ENCODE measurements at places on chromosomes 3 and 15. TPM values are rescaled to one million over a fixed set of nuclear protein-coding genes. Genes with fewer than 3 reads are reported as not detected.

- no peak for DNase-seq
Measured at GRCh38 chr15:60297047-60297446, 100.7 kb downstream of the ANXA2 start.

- no peak for DNase-seq
Measured at GRCh38 chr3:58106640-58107039, 98.4 kb downstream of the FLNB start.

The TMEM202 gene
- total RNA-seq, result not detected

The GOLGA8O gene
- total RNA-seq, result 72.6 TPM

GRCh38 chr3:17811646-17812045 is 69.2 kb upstream of the TBC1D5 start:
- no peak for DNase-seq

GRCh38 chr3:60755094-60755493 is 496.2 kb downstream of the FHIT start:
- DNase-seq, result no peak

The SLCO2A1 gene
- total RNA-seq, result not detected

The LRRC34 gene
- 1.0 TPM for total RNA-seq

GRCh38 chr3:120615847-120616609 is 19.9 kb downstream of the NDUFB4 start:
- DNase-seq, result no peak

- no peak for DNase-seq
Measured at GRCh38 chr3:149198611-149199010, 23.0 kb downstream of the CP start.

GRCh38 chr15:58438956-58439355 is 7.2 kb downstream of the LIPC start:
- DNase-seq, result no peak

The TGM4 gene
- not detected for total RNA-seq

GRCh38 chr3:10935028-10935427 is 57.5 kb upstream of the SLC6A1 start:
- no peak for DNase-seq

- no peak for DNase-seq
Measured at GRCh38 chr3:124916837-124917409, 17.6 kb downstream of the MUC13 start.

The NISCH gene
- total RNA-seq, result 162 TPM

GRCh38 chr3:184737641-184738505 is 26.0 kb upstream of the MAGEF1 start:
- no peak for DNase-seq

- DNase-seq, result no peak
Measured at GRCh38 chr3:85821130-85821756, 862.5 kb downstream of the CADM2 start.

The SKOR1 gene
- total RNA-seq, result 2.1 TPM

GRCh38 chr15:38688761-38689160 is 124.1 kb upstream of the RASGRP1 start:
- DNase-seq, result peak; percentile 69

DNA sequence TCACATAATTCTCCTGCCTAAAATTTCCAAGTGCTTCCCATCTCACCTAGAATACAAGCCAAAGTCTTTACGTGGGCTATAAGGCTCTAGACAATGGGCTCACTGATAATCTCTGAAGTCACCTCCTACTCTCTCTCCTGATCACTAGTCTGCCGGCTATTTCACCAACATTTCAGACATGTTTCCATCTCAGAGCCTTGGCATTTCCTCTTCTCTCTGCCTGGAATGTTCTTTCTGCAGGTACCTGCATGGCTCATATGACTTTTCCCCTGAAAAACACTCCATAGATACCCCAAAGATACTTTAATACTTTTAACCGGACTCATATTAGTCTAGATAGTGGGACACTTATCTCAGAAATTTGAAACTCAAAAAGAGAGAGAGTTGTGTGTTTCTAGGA is 32.7 kb downstream of the CD200 start:
- DNase-seq, result no peak

- DNase-seq, result no peak
Measured at GRCh38 chr3:58408906-58409305, 24.7 kb downstream of the PDHB start.

DNA sequence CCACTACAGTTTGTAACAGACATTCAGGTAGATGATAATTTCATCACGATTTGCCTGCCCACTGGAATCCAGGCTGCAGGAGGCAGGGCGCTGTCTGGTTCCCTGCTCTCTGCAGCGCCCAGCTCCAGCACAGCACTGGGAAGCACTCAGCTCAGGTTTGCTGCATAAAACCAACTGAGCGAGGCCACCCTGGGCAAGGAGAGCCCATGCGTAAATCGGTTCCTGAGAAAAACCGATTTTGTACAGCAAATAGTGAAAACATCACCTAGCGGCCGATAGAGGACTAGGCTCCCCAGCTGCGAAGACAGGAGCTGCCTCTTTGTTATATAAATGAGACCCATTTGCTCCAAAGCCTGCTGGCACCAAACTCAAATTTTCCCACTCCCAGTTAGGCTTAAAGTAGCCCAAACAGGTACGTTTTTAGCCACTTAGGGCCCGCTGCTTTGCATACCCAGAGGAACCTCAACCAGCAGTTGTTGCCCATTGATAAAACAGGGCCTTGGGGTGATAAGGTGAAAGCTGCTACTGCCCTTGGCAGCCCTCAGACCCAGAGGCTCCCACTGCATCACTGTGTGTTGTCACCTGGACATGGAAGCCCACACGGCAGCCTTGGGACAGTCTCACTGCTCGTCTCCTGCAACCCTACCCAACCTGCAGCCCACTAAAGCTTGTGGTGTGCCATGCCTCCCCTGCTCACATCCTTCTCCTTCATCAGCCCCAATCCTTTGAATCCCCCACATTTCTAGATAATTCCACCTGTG is 47.5 kb downstream of the ALDH1L1 start:
- DNase-seq, result no peak

DNA sequence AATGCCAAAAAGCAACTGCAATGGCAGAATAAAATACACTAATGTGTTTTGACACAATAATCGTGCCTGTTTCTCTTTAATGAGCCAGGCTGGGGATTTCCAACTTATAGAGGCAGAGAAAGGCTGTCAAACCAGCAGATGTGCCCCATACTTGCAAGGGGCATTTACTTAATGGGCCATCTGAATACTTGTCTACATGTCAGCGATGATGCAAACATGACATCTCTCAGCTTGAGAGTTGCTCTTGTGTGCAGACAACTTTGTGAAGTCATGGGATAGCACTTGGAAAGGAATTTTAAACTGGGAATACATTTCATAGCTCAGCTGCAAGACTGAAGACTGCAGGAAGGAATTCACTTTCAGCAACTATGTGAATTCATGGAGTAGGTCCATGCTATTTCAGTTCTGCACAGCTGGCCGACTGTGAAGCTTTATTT is 127.4 kb upstream of the ADAMTS9 start:
- no peak for DNase-seq

The MRAS gene
- 2.4 TPM for total RNA-seq

The ANKRD63 gene
- total RNA-seq, result not detected

DNA sequence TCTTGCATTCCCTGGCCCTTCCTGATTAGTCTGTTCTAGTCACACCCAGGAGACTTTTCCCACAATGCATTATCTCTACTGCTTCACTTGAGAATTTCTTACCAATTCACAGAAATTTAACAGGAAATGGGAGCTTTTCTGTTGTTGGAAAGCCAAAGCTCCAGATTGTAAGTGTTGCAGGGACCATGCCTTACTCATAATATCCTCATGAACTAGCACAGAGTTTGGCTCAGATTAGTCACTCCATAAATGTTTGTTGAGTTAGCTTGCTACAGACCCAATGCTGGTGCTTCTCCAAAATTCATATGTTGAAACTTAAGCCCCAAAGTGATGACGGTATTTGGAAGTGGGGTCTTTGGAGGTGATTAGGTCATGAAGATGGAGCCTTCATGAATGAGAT is 232.6 kb downstream of the GAP43 start:
- no peak for DNase-seq

DNA sequence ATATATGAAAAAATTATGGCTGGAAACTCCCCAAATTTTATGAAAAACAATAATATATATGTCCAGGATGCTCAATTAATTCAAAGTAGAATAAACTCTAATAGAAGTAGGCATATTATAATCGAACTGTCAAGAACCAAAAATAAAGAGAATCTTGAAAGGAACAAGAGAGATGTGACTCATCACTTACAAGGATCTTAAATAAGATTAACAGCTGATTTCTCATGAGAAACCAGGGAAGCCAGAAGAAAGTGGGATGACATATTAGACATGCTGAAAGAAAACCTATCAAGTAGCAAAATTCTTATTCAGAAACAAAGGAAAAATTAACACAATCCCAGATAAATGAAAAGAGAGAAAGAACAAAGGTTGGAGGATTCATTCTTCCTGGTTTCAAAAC is 66.8 kb downstream of the FAIM start:
- no peak for DNase-seq

GRCh38 chr3:126606001-126606400 is 47.3 kb upstream of the C3orf22 start:
- no peak for DNase-seq

- no peak for DNase-seq
Measured at GRCh38 chr3:111919370-111920065, 59.3 kb upstream of the ABHD10 start.

DNA sequence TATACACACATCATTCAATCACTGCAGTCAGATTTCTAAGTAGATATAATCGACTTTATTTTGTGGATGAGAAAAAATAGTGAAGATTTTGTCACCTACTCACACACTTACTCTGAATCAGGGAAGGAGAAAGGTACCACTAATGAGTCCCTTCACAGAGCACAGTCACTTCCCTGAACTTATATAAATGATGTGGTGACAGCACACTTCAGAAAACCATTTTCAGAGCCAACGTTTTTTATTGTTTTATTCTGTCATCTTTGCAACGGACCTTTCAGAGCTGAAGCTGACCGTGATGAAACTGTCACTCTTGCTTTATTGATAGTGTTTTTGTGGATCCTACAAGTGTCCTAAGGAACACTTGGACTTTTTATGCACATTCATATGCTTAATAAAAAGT is 956.6 kb downstream of the SQOR start:
- no peak for DNase-seq

The RNF7 gene
- total RNA-seq, result 73.4 TPM

DNA sequence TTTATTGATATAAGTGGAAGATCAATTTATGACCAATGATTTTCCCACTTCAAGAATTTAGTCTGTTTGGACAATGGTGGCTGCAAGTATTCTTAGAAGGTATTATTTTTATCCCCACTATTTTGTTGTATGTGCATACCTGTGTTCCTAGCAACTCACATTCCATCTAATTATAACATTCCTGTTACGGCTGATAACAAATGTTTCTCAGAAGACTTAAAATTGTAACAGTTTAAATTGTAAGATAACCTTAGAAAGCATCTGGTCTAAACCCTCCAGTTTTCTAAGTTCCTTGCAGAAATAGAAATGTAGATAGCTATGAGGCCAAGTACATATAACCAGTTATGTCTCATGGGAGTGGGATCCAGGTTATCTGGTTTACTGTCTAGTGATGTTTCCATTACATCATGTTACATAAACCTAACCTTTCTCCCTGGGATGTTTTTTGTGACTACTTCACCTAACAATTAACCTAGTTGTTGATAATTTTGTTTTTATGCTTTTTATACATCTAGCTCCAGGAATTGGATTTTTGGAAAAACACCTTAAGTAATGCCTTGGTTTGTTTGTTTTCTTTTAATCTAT is 11.1 kb upstream of the MFN1 start:
- no peak for DNase-seq

The AP3B2 gene
- total RNA-seq, result not detected

- DNase-seq, result no peak
Measured at GRCh38 chr3:46356909-46357308, 3.0 kb downstream of the CCR2 start.

The COL6A5 gene
- total RNA-seq, result not detected

The DHFR2 gene
- 5.0 TPM for total RNA-seq

The GOLGA8K gene
- total RNA-seq, result 4.5 TPM

The CCDC54 gene
- not detected for total RNA-seq

- DNase-seq, result no peak
Measured at GRCh38 chr15:56960116-56960515, 41.7 kb downstream of the TCF12 start.

DNA sequence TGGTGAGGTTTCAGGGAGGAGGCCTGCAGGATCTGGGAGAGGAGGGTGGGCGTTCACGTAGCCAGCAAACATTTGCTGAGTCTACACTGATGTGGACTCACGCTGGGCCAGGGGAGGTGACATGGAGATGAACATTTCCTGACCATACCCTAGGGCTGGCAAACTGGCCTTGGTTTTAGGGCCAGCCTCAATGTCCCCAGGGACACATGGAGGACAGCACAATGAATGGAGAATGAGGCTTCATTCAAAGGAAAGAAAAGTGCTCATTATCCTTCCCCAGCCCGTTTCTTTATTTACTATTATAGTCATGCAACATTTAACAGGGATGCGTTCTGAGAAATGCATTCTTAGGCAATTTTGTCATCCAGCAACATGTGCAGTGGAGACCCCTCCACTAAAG is 26.8 kb downstream of the ACAN start:
- no peak for DNase-seq

DNA sequence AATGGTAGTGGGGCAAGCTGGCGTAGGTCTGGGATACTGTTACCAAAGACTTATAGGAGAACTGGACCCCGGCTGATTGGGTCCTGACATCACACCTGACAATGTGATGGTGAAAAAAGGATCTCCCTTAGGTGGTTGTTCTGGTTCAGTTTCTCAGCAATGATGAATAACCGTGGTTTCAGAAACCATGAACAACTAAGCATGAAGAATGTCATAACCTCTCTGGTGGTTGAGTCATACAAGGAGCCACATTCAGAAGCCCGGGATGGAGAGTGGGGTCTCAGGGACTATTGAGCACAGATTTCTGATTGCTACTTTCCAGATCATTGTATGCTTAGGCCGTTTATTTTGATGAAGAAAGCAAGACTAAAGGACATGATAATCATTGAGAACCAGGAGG is 17.4 kb downstream of the GPR160 start:
- DNase-seq, result no peak

The PPM1M gene
- 83.7 TPM for total RNA-seq

- DNase-seq, result no peak
Measured at GRCh38 chr3:194322678-194323211, 28.4 kb downstream of the CPN2 start.

- DNase-seq, result no peak
Measured at GRCh38 chr3:30843877-30844276, 50.6 kb downstream of the GADL1 start.

The PRSS50 gene
- total RNA-seq, result not detected

The ATP10A gene
- total RNA-seq, result 51.2 TPM

GRCh38 chr3:23623844-23624243 is 181.9 kb upstream of the UBE2E1 start:
- no peak for DNase-seq

DNA sequence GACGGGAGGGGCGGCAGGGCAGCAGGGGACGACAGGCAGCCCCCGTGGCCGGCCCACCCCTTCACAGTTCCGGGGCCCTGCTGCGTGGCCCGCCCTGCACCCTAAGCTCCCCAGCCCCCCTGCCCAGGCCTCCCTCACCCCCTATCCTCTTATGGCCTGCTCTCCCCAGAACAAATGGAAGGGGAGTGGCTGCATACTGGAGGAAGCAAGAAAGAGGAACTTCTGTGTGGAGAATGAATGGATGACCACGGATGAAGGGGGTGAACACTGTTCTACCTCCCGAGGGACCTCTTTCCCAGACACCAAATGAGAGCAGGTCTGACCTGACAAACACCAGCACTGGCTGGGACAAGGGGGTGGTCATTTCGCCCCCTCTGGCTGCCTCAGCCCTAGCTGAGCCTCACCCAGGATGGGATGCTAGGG is 25.0 kb downstream of the SEC61A1 start:
- no peak for DNase-seq

The TMCO5A gene
- total RNA-seq, result not detected

The ECE2 gene
- total RNA-seq, result not detected

GRCh38 chr15:25596644-25597562 is 158.1 kb upstream of the UBE3A start:
- no peak for DNase-seq
